SHP77 (cell line): ENCODE measurements at places on chromosomes 16 and 17.

DNA sequence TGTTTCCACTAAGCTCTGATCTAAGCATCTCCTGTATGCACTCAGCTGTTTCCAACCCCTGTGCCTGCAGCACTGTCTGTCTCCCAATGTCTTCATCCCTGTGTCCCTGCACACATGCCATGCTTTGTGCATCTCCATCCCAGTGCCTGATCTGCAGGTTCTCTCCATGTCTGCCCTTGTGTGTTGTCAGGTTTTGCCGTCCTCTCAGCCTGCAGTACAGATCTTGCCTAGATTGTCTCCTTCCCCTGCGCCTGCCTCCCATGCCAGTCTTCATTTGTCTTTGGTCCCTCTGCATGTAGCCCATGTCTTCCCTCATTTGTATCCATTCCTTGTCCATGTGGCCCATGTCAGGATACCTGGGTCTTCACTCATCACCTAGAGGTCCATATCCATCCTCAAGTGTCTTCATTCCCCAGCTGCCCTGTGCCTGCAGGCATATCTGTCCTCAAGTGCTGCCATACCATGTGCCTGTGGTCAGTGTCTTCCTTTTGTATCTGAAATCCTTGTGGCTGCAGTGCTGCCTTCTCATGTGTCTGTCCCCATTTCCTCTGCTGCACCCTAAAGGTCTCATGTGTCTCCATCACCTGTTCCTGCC lies 71.5 kb downstream of the TNFRSF13B start:
- DNase-seq = no peak

DNA sequence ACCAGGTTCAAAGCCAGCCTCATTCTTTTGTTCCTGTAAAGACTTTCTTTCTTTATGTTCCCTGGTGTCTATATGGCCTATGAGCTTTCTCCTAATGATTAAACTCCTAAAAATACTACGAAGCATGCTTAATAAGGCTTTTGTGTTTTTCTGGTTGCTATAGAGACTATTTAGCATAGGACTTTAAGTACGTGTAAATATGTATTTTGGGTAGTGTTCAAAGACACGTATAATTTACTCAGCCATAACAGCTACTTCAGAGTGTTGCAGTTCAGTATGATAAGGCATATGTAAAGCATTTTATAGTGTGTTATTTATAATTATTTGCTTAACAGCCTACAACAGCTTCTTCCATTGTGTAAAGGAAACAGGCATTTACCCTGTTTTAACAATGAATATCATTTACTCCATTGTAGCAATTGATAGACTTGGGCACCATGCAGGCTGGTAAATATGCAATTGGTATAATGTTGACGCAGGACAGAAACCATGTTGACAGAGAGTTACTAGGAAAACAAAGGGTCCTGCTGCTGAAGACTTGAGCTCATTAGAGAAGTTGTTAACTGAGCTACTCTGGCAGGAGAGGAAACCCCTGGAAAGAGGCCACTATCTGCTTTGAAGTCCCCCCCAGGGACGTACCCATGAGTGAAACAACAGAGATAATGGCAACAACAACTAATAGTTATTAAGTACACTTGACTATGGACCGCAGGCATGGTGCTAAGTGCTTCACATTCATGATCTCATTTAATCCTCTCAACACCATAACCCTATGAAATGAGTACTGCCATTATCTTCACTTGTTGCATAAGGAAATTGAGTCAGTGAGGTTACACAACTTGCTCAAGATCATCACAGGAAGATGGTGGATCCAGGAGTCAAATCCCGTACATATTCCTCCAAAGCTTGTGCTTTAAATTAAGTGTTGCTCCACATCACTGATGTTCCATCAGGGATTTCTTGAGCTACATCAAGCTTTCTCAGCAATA lies 342.2 kb upstream of the DYNLRB2 start:
- DNase-seq = no peak

DNA sequence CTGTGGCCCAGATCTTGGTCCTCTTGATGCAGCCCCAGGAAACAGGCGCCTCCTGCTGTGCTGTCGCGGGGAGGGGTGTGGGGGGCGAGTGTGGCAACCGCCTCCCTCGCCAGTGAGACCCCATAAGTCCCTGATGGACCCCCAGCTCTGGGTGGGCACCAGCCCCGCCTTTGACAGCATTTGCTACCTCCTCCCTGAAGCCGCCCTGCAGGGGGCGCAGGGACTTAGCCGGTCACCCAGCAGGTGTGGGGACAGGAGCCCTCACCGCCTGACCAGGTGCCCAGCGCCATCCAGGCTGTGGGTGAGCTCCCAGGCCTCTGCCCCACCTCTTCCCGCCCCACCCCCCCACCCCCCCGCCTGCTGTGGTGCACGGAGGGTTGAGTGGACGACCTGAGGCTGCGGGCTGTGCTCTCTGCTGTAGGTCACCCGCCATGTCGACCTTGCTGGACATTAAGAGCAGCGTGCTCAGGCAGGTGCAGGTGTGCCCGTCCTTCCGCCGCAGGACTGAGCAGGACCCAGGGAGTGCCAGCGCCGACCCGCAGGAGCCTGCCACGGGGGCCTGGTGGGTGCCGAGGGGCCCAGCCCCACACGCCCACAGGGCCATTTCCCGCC lies 4.8 kb downstream of the BAIAP3 start:
- DNase-seq = no peak

- no peak for DNase-seq
Observed at GRCh38 chr16:81816793-81817210, 37.7 kb downstream of the PLCG2 start.

- DNase-seq = no peak
Observed at GRCh38 chr16:51181503-51181811, 30.4 kb upstream of the SALL1 start.

- no peak for DNase-seq
Observed at GRCh38 chr17:17835415-17836249, 1.2 kb downstream of the SREBF1 start.

DNA sequence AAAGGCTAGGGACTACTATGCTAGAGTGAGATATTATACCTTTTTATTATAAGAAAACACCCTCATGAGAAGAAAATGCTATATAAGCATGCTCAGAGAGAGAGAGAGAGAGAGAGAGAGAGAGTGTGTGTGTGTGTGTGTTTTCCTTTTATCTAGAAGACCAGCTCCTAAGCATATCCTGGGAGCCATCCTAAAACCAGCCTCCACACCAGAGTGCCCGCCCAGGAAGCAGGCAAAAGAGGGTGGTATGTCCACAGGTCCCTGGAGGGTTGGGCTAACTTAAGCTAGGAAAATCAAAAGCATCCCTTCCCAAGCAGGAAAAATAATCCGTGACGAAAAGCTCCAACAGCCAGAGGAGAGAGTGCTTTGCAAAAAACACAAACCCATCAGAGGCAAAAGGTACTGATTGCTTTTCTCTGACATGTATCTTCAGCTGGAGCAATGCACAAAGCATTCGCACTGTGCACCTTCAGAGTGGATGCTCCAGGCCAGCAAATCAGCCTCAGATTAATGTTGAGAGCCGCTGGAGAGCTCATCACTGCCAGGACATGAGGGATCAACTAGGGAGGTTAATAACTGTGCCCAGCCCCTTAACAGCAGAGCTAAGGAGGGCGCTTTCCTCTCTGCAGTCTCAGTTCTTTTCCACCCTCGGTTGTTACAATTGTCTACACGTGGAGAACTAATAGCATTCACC lies 125.1 kb downstream of the SLC39A11 start:
- no peak for DNase-seq

DNA sequence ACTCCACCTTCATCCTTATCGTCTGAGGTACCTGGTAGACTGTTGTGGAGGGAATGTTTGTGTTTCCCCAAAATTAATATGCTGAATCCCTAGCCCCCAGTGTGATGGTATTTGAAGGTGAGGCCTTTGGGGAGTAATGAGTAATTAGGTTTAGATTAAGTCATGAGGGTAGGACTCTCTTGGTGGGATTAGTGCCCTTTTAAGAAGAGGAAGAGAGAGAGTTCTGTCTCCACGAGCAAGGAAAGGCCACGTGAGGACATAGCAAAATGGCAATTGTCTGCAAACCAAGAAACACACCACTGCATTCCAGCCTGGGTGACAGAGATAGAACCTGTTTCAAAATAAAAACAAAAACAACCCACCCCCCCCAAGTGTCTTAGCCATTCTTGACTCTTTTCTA lies 21.0 kb upstream of the DDX52 start:
- DNase-seq = no peak

GRCh38 chr16:57699481-57699880 lies 4.9 kb downstream of the DRC7 start:
- DNase-seq = no peak

DNA sequence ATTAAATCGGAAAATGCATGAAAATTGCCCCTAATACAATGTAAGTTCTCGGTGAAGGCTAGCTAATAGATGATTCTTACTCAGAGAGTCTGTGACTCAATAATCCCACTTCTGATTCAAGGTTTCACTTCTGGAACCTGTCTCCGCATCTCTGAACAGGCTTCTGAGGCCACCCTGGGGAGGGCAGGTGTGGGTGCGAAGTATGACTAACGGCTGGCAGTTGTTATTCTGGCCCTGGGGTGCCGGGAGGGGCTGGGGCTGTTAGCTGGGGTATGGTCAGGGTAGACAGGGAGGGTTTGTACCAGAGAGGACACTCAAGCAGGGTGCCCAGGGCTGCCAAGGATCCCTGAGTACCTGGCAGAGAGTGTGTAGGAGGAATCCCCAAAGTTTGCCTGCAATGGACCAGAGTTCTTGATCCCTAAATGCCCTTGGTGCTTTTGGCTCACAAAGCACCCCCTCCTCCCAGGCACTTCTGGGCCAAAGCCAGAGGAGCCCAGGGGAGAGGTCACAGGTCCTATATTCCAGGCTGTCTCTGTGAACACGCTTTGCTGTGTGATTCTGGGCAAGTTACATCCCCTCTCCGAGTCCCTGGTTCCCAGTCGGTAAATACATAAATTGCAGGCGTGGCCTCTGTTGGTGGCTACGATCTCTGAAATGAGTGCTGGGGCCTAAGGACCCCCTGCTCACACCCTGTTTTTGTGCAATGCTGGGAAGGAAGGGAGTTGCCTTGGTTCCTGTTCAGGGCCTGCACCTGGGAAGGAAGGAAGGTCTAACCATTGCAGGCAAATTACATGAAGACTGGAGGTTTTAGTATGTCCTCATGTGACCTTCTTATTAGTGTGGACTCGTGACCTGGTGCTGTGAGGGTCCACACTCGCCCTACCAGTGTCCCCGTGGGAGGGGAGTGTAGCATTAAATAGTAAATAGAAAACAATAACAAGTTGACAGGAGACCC lies 49.9 kb upstream of the CPNE2 start:
- no peak for DNase-seq

DNA sequence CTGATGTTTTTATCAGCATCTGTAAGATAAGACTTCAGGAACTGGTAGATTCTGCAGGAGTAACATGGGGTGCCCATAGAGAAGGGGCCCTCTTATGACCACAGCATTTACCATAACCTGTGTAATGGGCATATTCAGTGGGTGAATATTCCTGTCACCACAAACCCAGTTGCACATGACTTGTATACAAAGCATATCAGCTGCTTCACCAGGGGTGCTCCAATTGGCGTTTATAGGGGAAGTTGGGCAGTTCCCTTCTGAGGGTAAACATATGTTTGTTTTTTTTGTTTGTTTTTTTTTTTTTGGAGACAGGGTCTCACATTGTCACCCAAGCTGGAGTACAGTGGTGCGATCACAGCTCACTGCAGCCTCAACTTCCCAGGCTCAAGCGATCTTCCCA lies 11.5 kb upstream of the ZG16 start:
- DNase-seq = no peak

DNA sequence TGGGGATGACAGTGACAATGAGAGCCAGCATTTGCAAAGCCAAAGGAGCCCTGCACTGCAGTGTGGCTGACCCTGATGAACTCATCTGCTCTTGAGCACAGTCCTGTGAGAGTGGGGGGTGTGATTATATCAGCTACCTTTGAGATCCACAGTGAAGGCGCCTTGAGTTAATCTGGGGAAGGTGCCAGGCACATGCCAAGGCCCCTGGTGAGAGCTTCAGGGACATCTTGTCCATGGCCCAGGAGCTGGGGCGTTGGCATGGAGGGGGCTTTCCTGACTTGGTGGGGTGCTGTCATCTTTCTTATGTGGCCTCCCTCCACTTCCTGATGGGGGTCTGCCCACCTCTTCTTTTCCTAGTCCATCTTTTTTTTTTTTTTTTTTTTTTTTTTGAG lies 86.5 kb downstream of the SNX29 start:
- DNase-seq = no peak

DNA sequence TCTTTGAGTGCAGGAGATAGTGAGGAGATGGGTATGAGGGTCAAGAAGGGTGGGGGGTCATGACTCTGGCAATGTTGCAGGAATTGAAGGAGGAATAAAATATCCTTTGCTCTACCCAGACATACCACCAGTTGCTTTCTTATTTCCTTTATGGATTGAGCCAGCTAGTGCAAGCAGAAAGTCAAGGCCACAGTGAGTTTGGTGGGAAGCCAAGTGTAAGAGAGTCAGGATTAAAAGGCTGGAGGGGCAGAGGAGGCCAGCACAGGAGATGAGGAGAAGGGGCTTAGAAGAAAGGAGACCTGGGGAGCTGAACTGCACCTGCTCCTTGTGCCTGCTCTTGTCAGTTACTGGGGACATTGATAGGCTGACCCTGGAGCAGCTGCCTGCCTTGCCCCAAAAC lies 16.1 kb downstream of the PIRT start:
- DNase-seq = no peak

DNA sequence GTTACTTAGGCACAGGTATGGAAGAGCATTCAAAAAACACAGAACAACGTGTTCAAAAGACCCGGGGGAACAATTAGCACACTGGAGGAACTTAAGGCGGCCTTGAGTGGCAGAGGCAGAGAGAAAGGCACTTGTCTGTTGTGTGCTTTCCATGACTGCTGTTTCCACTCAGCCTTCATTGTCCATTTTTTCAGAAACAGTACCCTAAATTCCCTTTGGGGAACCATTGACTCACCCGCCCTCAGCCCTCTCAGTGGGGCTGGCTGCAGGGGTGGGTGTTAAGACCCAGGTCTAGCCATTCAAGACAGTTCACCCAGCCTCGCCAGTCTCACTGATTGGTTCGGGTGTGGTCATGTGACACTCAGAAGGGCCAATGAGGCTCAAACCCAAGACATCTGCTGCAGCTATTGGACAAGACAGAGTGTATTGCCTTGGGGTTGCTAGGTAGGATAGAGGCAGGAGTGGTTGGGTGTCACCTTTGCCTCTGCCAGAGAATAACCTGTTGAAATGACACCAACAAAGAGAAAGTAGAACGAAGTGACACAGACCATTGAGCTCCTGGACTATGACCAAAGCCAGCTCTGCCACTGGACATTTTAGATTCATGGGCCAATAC lies 19.6 kb upstream of the CEP20 start:
- DNase-seq = peak; percentile 49

GRCh38 chr16:81831722-81832126 lies 52.6 kb downstream of the PLCG2 start:
- no peak for DNase-seq

DNA sequence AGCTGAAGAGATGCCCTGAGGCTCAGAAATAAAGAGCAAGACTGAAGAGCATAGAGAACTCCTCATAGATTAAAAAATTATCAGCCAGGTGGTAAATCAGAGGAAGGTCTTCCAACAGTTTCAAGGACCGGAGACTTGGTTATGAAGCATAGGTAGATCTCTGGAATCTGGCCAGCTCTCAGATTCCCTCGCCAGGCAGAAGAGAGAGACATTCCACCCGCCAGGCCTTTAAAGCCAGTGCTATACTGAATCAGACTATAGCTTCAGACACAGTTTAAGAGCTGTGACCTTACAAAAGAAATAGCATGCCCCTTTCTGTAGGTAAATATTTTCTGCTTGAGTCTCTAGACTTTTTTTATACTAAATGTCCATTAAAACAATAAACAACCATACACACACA lies 70.3 kb downstream of the NFATC3 start:
- no peak for DNase-seq
